ENCODE measurements at places on chromosomes 7 and 10.

- no peak for DNase-seq
Observed at GRCh38 chr7:5591278-5591874, 167.7 kb upstream of the TNRC18 start.

- no peak for DNase-seq
Observed at GRCh38 chr7:92768501-92769393, 67.6 kb downstream of the CDK6 start.

- no peak for DNase-seq
Observed at GRCh38 chr10:102242118-102242485, 790 bp upstream of the PITX3 start.

- DNase-seq = no peak
Observed at GRCh38 chr10:67072654-67073053, 146.8 kb downstream of the LRRTM3 start.

DNA sequence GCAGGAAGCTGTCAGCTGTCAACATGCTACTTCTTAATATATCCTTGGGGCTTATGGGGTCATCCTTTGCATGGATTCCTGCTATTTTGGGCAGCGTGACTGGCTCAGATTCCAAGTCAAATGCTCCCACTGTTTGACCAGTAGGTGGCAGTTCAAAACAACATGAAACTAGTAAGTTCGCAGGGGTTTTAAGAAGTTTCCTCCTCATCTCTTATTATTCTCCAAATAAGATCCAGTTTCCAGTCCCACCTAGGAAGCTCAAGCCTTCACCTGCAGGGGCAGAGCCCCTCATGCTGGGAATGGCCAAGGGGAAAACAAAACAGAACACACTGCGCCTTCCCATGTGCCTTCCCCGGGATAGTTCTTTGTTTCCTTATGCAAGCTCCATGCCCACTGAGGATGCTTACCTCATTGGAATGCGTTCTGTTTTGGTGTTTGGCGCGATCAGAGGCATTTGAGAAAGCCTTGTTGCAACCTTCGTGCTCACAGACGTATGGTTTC lies 259.8 kb downstream of the GLI3 start:
- DNase-seq = no peak
